ENCODE measurements at places on chromosomes 6 and 20.

DNA sequence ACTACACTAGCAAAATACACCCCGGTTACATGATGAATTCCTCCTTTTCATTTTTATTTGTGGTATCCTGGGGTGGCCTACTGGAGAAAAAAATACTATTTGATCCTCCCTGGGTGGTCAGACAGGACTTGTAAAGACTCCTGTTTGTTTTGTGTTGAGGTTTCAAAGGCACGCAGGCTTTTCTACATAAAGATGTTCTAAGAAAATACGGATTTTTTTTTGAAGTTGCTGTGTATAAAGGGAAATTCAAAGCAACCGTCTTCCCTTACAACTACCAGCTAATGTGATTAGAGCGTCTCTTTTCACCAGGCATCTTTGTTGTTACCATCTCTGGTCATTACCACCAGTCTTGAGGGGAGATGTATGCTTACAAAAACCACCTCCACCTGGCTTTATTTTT is 187.1 kb downstream of the SOX4 start:
- DNase-seq = no peak

GRCh38 chr20:13231031-13231752 is 10.1 kb downstream of the ISM1 start:
- no peak for DNase-seq

GRCh38 chr6:89613790-89614189 is 24.8 kb downstream of the LYRM2 start:
- DNase-seq = no peak

DNA sequence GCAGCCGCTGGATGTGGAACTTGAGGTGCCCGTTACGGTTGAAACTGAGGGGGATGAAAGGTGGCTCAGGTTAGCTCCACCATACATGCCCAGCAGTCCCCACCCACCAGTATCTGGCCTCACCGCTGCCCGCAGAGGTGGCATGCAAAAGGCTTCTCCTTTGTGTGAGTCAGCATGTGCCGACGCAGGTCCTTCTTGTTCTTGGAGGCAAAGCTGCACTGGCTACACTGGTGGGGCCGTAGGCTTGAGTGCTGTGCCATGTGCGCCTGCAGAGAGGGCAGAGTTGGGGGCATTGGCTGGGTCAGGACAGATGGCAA is 15.8 kb downstream of the PCIF1 start:
- DNase-seq = no peak

- DNase-seq = no peak
These were observed 85.3 kb downstream of the BCAS1 start for GRCh38 chr20:53985150-53985518.

DNA sequence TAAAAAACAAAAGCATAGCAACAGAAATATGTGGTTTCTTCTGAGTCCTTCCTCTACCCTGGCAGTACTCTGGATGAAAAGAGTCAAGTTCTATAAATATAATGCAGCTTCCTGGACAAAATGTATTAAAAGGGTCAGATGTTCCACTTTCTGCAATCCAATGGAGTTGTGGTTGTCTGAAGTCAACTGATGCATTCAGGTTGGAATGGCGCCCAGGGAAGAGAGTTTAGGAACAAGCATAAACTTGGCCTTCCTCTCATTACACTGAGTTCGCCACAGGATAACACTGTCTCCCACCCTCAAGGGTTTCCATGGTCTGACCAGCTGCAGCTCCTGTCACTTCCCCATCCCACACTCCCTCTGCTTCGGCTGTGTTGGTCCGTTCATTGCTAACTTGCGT is 66.4 kb downstream of the PLEKHG1 start:
- no peak for DNase-seq

GRCh38 chr6:76792394-76792793 is 670.9 kb downstream of the HTR1B start:
- DNase-seq = no peak

All from GM18507 (cell line).